ENCODE measurements at places on chromosomes 16 and 17.
A peak's percentile ranks its signal among the peaks of the same experiment; 100 is the strongest.

GRCh38 chr17:58112970-58113631, 29.9 kb downstream of the DYNLL2 start:
- DNase-seq, result peak; percentile 82

- no peak for DNase-seq
Measured at GRCh38 chr16:50351116-50351515, 17.7 kb downstream of the BRD7 start.

DNA sequence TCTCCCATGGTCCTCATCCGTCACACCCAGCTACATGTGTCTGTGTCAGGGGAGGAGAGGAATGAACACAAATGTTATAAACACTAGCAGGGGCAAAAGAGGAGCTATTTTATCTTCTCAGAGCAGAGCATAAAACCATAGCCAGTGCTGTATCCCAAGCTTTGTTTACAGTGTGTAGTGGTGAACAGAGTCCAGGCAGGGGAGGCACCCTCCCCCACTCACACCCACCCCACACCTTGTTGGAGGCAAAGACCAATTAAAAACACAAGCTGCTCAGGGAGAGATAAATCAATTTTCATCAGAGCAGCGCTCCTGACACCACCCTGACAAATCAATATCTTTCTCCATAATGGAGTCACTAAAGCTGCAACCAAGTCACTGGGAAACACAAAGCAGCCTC, 132.6 kb upstream of the CCL2 start:
- no peak for DNase-seq

DNA sequence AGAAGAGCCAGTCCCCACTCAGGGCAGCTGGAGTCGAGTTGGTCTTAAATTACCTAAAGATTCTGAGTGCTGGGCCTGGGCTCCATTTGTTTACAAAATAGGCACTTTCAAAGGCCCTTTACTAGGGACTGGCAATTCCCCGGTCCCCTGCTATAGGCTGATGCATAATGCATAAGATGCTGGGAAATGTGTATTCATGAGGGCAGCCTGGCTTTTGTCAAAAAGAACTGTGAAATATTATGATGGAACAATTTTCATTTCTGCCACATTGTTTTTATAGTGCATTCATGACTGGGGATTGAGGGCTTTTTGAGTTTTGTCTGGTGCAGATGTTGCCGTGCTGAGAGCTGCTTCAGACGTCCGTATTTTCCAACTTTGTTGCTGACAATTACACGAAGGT, 617.0 kb upstream of the CDH5 start:
- DNase-seq, result no peak

DNA sequence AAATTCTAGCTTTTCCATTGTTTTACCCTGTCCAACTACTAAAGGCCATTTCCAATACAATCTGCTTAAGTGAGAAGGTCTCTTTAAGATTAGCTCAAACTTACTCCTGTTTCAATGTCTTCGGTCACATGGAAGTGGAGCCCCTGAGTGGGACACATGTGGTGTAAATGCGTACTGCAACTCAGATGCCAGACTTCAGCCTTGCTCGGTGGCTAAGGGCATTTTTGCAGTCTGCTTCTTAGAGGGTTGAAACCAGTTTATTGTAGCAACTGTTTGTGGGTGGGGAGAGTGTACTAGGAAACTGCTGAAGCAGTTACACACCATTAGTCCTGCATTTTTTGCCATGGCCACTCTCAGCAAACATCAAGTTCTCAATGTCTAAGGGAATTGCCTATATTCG, 140.6 kb downstream of the PARN start:
- DNase-seq, result no peak

Data from stimulated activated CD8-positive, alpha-beta memory T cell treated with anti-CD3 and anti-CD28 coated beads, Interleukin-7, amount 100 ng/mL, for 1 hour (primary cell).